AG04449 (cell line): ENCODE measurements at places on chromosomes 5 and 9.

GRCh38 chr5:171850324-171850947 is 64.8 kb downstream of the SMIM23 start:
- no peak for DNase-seq

- no peak for DNase-seq
These were observed 357.8 kb downstream of the TMEM167A start for GRCh38 chr5:82719368-82719767.

GRCh38 chr9:34717996-34718614 is 8.2 kb upstream of the CCL21 start:
- DNase-seq, result no peak

GRCh38 chr5:32445831-32446614 is 1.5 kb upstream of the ZFR start:
- no peak for DNase-seq

DNA sequence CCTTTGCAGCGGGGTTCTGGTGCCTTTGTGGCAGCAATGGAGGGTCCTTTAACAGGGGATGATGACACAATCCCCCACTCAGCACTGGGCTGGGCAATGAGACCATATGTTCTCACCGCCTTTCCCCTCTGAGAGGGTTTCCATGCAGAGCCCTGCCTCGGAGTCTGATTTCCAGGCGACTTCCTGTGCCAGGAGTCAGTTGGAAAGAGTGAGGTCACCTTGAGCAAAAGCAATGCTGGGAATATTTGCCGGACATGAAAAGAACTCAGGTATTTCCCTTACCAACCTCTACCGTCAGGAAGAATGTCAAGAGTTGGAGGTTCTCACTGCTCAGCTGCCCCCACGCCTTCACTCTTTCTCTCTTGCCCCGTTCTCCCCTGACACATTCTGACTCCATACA is 284.2 kb upstream of the IRX1 start:
- DNase-seq, result no peak

- no peak for DNase-seq
These were observed 78.4 kb downstream of the SEMA5A start for GRCh38 chr5:9467199-9468059.

- no peak for DNase-seq
These were observed 156.0 kb upstream of the CDKN2B start for GRCh38 chr9:22165144-22165543.

DNA sequence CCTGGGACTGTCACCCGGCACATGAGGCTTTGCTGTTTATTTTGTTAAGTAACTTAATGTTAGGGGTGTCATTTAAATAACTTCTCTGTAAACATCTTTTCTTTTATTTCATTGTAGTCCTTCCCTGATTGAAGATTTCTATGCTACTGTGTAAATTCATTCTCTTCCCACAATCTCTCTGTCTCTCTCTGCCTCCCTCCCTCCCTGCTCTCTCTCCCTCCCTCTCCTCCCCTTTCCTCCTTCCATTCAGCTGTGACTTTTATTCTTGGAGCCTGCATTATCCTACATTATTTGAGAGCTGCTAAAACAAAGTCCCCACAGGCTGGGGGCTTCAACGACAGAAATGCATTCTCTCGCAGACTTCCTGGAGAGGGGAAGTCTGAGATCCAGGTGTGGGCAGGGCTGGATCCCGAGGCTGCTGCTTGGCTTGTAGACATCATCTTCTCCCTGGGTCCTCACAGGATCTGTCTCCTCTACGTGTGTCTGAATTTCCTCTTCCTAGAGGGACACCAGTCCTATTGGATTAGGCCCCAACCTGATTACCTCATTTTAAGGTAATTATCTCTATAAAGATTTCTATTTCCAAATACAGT is 18.4 kb downstream of the UBE2QL1 start:
- no peak for DNase-seq

- DNase-seq, result no peak
These were observed 29.5 kb downstream of the CAST start for GRCh38 chr5:96691503-96692303.

GRCh38 chr5:158435161-158435616 is 576.2 kb upstream of the CLINT1 start:
- no peak for DNase-seq

GRCh38 chr9:800591-801150 is 40.8 kb upstream of the DMRT1 start:
- DNase-seq, result no peak

DNA sequence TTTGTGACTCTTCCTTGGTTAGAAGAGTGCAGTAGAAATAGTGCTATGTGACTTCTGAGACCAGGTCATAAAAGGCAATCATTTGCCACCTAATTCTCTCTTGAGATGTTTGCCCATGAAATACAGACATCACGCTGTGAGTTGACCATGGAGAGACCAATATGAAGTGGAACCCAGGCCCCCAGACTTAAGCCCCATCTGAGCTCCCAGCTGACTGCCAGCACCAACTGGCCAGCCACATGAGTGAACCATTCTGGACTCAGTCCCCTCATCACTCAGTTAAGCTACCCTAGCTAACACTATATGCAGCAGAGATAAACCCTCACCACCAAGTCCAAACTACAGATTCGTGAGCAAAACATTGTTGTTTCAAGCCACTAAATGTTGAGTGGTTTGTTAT is 60.7 kb upstream of the NIPBL start:
- DNase-seq, result no peak

- DNase-seq, result no peak
These were observed 97.1 kb downstream of the MTX3 start for GRCh38 chr5:79893976-79894375.

GRCh38 chr5:134603059-134603458 is 29.6 kb downstream of the SAR1B start:
- no peak for DNase-seq

DNA sequence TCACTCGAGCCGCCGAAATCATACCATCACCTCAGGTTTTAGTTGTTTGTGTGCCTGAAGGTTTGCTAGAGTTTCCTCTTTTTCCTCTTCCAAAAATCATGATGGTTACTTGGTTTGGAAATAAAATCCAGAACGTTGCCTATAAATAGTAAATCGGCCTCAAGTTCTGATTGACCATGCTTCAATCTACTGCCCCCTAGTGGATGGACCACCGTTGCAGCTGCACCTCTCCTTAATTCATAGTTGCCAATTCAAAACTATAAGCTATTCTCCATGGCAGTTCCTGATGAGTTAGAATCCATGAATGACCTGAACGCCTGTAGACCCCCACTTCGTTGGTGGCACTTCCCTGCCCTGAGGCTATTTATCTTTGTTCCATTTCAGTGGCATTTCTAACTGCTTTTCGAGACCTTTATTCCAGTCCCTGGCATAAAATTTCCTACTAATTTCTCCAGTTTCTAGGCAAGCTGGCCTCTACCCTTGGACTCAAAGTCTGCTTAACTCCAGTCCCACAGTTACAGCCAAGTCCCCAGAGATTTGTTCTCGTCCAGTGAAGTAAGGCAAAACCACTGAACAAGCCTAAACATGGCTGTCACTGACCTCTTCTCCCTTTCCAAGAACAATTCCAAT is 422.6 kb downstream of the EFNA5 start:
- DNase-seq, result no peak

DNA sequence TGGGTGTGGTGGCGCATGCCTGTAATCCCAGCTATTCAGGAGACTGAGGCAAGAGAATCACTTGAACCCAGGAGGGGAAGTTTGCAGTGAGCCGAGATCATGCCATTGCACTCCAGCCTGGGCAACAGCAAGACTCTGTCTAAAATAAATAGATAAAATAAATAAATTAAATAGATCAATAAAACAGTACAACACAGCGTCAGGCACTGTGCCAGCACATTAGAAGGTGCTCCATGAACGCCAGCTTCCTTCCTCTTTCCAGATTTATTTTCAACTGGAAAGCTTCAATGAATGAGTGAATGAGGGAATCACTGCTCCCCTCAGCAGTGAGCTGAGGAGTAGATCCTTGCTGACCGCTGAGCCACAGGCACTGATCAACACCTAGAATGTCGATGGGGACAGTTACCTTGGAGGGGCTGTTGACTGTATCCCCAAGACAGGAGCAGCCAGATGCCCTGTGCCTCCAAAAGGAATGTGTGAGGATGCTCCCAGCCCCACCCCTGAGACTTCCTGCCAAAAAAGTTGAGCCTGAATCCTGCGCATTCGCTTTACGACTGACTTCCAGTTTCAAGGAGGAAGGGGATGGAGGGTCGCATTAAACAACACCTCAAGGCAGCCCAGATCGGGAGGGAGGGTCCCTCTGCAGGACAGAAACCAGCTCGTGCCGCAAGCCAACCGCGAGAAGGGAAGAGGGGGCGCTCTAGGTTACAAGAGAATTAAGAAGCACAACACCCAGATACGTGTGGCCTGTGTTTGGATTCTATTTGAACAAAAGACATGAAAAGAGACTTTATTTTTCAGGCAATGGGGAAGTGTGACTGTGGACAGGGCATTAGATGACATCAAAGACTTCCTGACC is 54.0 kb upstream of the CNOT6 start:
- no peak for DNase-seq

DNA sequence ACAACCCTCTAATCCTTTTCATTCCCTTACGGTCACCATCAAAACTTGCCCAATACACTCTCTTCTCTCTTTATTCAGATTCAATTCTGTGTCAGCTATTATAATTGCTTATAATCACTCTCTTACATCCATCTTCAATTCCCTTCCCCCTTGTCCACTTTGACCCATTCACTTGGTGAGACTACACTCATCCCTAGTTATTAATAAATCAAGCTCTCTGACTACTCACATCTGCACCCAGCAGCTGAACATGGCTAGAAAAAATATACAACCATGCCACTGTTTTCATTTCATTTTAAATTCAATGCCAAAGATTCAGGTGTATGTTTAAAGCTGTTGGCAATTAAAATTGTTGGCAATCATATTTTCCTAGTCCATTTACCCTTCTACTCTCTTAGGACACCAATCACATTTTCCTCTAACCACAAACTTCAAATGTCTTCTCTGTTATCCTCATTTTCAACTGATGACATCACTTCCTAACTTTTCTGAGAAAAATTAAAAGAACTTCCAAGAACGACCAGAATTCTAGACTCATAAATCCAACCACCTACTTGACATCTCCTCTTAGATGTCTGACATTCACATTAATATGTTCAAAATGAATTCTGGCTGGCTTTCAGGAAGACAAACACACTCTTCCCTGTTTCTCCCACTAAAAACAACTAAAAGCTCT is 5.5 kb downstream of the C5orf15 start:
- DNase-seq, result no peak

- DNase-seq, result no peak
These were observed 30.4 kb downstream of the C9orf50 start for GRCh38 chr9:129590466-129590865.

GRCh38 chr9:107712390-107712789 is 222.8 kb upstream of the KLF4 start:
- DNase-seq, result no peak

DNA sequence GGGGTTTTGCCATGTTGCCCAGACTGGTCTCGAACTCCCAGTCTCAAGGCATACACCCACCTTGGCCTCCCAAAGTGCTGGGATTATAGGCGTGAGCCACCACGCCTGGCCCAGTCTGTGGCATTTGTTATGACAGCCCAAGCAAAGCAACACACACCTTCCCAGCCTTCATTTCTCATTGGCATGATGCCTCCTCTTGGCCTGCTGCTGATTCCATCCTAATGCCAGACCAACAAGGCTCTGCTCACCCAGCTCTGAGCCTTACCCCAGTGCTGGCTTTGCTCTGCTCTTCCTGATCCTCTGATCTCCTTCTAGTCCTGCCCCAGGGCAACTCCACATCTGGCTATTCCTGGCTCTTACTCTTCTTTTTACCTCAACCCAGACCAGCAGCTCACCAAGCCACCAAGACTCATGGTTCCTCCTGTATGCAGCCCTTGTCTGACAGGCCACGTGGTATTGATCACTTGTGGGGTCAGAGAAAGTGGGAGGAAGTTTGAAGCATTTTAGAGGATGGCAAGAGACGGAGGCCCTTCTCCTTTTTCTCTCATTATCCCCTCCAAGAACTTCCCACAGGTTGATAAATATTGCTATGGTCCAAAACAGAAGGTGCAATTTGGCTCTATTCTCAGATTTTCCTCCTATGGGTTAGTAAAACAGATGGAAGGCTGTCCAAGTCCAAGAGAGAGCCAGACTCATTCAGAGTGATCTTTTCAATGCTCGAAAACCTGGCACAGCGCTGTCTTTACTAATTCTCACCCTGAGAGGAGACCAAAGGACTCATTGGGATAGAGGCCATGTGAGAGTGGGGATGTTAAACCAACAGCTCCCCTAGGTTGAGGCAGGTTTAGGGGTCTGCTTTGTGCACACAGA is 958 bp downstream of the CD180 start:
- no peak for DNase-seq

- DNase-seq, result no peak
These were observed 8.5 kb downstream of the HBEGF start for GRCh38 chr5:140337880-140338279.

GRCh38 chr9:87498046-87498810 is 561 bp downstream of the DAPK1 start:
- DNase-seq, result no peak

DNA sequence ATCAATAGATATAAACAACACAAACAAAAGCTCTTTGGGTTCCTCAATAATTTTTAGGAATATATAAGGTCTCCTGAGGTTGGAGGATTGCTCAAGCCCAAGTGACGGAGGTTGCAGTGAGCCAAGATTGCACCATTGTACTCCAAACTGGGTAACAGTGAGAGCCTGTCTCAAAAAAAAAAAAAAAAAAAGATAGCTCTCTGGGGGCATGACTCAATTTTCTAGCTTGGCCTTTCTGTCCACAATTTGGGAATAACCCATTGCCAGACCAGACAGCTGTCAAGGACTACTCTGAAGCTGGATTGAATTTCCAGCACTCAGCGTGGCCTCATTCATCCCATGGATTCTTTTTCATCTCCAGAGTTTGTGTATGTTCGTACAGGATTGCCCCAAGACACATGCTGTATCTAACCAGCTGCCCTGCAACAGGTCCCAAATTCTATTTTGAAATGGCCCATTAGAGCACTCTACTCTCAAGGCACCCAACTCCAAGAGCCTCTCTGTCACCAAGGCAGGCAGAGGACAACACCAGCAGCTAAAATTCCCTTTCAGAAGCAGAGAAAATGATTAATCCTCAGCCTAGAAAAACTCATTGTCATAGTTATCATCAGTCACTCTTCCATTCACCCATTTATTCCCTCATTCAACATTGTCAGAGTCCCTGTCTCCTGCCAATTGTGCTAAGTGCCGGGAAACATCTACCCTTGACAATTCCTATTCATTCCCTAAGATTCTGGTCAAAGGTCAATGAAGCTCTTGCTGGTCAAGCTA is 8.7 kb downstream of the FAM193B start:
- peak; percentile 56 for DNase-seq

DNA sequence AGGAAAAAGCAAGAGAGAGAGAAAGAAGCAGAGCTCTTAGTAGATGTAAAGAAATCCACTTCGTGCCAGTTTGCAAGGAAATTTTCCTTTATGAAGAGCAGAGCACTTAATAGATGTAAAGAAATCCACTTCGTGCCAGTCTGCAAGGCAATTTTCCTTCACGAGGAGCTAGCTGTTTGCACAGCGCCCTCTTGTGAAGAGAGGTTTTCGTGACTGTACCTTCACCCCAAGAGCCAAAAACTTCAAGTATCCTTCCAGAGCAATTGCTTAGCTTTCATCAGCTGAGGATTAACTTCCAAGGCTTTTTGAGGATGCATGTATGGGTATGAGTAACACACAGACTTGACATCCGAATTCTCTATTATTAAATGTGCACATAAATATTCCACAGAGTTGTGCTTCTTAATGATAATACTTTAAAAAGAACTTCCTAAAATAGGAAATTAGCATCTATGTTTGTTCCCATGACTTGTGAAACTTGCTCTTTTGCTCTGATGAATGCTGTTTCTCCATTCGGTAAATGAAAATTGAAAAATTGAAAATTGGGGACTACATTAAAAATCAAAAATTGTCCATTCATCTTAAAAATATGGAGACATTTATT is 525.6 kb downstream of the PDE4D start:
- peak; percentile 23 for DNase-seq
